HFF-Myc (cell line): ENCODE measurements at places on chromosomes 12 and 14.

- no peak for DNase-seq
Observed at GRCh38 chr12:93007544-93007943, 78.4 kb upstream of the EEA1 start.

GRCh38 chr14:88639221-88639620, 76.4 kb downstream of the ZC3H14 start:
- DNase-seq = no peak

GRCh38 chr12:110367181-110367864, 36.2 kb downstream of the ANAPC7 start:
- no peak for DNase-seq

- DNase-seq = no peak
Observed at GRCh38 chr12:3530548-3530947, 39.5 kb downstream of the PRMT8 start.

DNA sequence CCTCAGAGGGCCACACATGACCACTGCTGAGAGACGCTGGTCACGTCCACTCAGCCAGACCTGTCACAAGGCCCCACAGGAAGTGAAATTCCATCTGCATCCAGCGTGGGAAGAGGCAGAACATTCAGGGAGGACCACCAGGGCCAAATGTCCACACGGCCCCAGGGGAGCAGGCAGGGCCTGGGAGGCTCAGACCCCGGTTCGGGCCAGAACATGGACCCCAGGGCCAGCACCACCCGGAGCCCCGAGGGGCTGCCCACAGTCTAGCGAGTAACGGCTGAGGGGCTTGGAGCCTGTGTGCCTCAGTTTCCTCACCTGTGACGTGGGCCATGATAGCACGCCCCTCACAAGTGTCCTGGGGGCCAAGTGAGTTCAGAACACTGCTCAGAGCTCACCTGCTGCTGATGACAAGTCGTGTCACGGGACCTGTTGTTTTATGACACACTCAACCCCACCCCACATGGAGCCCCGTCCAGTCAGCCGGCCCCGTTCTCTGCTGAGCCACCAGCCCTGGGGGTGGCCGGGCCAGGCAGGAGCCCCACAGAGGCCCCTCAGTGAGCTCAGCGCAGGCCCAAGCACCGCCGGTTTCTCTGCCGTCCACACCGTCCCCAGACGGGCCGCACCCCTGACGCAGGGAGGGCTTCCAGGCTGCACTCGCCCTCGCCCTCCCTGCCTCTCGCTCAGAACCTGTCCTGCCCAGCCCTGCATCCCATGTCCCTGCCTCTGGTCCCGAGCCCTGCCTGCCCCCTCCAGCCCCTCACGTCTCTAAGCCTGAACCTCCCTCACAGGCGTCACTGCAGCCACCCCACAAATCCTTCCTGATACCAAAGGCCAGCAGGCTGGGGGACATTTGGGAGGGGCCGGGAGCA, 79.5 kb upstream of the GALNT9 start:
- DNase-seq = no peak

DNA sequence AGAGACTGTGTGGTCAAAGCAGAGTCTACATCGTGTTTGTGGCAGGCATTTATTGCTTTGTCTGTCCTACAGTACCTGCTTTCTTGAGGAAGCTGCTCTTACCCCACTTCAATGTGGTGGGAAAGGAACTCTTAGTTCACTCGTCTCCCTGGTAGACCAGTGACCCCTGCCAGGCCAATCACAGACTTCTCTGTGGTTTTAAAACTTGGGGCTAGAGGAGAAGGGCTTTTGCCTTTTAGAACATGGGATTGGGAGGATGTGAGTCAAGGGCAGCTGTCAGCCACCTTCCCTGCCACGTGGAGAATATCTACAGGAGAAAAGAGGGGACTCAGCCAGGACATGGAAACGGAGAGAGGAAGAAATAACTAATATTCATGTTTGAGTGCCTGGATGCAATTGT, 36.8 kb upstream of the TMED10 start:
- no peak for DNase-seq

- DNase-seq = no peak
Observed at GRCh38 chr12:126784328-126784921, 1482.5 kb upstream of the TMEM132C start.

GRCh38 chr12:7327918-7328317, 24.0 kb downstream of the ACSM4 start:
- no peak for DNase-seq

DNA sequence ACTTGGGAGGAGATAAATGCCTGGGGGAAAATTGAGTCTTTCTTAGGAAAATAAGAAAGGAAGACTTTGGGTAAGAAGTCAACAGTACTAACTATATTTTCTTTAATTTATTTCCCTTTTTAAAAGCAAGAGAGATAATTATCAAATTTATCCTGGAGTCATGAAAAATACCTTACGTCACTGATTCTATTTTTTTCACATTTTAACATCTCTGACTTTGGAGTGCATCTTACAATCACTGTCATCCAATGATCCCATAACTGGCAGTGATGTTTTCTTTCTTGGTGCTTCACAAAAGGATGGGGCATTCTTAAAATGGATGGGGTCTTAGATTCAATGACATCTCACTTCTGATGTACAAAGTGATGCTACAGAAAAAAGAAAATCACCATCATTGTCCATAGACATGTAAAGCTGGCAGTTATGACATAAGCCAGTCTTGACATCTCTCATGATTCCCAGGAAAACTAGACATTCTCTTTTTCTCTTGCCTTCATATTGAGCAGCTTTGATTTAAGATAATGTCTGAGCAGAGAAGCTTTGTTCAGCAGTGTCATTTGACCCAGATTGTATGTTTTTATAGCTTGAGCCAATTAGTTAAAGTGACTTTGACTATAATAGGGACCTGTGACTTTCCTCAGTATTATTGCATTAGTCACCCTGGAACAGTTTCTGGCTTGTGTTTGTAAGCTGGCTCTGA, 236.2 kb downstream of the EGLN3 start:
- DNase-seq = no peak

DNA sequence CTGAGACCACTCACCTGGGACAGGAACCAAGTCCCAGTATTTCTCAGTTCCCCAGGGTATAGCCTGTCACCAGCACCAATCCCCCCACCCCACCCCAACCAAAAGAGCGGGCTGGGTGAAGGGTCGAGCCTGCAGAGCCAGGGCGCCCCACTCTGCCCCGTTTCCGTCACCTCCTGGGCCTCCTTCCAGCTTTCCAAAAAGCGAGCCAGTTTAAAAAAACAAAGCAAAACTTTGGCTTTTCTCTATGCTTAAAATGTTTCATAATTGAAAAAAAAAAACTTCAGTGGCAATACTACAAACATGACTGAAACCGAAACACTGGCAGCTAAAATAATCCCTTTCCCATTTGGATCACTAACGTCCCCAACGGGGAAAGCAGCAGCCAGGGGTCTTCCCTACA, 7.5 kb downstream of the CAMKK2 start:
- no peak for DNase-seq

DNA sequence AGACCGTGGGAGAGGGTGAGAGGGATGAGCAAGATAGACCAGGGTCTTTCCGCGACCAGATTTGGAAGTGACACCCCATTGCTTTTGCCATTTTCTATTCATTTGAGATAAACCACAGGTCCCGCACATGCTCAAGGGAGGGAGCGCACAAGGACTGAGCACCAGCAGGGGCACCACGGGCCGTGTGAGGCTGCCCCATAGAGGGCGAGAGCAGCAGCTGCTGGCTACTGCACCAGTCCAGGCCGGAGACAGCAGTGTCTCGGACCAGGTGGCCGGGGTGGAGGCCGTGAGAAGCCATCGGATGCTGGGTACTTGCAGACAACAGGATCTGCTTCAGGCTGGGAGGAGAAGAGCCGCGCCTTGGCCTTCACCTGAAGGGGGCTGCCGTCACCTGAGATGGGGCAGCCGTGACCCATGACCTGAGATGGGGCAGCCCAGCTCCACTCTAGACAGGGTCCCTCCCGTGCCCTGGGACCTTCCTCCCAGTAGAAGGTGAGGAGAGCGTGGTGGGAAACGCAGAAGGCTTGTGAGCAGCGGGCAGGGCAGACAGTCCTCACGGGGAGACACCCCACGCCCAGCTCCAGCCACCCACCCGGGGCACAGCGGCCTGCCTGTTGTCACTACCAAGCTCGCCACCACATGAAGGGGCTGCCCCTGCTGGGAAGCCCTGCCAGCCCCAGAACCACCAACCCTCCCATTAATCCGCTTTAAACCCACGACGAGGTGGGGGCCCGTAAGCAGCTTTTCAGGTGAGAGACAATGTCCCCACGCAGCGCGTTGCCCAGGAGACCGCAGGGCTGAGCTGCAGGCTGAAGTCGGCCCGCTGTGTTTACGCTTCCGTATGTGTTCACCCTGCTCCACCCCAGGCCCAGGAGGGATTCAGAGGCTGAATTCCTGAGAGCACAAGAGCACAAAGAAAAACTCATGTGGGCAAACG, 61.7 kb upstream of the FBRSL1 start:
- no peak for DNase-seq
